ENCODE measurements at places on chromosomes 7 and 10.

DNA sequence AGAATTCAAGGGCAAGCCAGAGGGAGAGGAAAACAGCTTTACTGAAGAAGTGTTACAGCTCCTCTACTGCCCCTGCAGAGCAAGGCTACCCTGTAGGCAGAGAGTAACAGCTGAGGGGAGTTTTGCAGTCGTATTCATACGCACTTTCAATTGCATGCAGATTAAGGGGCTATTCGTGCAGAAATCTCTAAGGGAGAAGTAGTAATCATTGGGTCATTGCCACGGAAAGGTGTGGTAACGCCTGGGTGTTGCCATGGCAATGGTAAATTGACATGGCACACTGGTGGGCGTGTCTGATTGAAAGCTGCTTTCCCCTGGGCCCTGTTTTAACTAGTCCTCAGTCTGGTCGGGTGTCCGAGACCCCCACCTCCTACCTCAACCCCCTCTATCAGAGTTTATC, 227.2 kb downstream of the NSUN6 start:
- no peak for DNase-seq

DNA sequence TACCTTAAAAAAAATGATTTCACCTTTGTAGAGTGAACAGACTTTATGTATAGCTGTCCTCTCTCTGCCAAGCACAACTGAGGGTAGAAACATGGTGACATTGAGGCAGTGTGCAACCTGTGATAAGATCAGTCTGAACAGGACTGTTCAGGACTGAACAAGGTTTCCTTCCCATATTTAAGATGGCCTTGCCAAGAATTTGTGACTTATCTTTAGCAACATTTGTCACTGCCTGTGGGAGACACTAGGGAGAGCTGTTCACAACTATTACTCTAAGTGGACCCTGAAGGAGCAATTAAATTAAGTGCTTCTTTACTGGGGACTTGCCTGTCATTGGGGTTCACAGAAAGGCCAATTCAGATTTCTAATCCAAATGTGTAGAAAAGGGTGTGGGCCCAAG, 6.7 kb downstream of the OR13A1 start:
- DNase-seq, result no peak

DNA sequence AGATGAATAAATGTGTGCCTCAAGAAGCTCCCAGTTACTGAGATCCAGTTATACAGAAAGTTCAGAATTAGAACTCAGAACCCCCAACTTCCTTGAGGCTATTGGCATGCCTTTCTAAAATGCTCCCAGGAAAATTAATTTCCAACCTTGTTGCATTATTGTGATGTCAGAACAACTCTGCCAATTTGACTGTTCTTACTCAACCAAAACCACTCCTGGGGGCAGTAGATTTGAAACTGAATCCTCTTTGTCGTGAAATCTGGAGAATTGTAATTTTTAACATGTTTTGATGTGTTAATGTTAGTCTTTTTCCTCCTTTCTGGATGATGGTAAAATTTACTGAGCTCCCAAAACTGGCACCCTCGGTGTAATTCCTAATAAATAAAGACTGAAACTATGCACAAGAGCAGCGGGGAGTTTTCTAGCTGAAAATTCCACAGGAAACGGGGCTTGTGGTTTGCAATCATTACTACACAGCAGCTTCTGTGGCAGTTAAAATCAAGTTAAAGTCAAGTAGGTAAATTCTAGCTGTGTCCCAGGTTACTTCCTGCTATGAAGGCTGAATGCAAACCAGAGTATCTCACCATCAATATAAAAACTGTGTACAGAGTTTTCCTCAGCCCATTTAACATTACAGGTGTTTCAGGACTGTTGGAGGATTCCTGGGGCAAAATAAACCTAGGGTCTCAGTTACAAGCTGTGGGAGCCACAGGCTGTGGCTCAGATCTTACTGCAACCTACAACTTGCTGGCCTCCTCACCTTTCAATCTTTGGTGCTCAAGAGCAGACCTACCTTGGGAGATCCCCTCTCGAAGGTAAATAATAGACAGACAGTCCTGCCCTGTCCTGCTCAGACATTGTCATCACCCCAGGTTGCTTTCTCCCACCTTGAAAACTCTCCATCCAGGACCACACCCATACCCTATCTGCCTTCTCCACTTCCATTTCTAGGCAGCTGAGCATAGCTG, 156.3 kb upstream of the KMT2E start:
- no peak for DNase-seq

DNA sequence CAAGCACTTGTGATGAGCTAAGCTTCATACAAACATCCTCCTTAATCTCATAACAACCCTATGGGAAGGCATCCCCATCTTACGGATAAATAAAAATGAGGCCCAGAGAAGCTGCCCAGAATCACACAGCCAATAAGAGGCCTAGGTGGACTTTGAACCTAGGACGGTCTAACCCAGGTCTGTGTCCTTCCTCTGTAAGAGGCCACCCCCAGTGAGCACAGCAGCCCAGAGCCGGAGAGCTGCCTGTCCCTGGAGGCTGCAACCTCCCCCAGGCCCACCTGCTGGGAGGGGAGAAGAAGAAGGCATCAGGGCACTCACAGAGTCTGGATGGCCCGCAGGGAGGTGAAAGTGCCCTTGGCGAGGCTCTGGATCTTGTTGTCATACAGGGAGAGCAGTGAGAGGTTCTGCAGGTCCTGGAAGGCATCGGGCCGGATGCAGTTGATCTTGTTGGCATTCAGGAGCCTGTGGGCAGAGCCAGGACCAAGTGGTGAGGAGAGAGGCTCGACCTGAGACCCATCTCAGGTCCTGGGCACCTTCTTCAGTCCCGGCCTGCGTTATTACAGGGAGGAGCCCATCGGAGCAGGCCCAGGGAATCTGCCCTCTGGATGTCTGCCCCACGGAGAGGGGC, 129.6 kb downstream of the SLIT1 start:
- DNase-seq, result no peak

GRCh38 chr7:75950111-75950681, 35.2 kb downstream of the POR start:
- no peak for DNase-seq

DNA sequence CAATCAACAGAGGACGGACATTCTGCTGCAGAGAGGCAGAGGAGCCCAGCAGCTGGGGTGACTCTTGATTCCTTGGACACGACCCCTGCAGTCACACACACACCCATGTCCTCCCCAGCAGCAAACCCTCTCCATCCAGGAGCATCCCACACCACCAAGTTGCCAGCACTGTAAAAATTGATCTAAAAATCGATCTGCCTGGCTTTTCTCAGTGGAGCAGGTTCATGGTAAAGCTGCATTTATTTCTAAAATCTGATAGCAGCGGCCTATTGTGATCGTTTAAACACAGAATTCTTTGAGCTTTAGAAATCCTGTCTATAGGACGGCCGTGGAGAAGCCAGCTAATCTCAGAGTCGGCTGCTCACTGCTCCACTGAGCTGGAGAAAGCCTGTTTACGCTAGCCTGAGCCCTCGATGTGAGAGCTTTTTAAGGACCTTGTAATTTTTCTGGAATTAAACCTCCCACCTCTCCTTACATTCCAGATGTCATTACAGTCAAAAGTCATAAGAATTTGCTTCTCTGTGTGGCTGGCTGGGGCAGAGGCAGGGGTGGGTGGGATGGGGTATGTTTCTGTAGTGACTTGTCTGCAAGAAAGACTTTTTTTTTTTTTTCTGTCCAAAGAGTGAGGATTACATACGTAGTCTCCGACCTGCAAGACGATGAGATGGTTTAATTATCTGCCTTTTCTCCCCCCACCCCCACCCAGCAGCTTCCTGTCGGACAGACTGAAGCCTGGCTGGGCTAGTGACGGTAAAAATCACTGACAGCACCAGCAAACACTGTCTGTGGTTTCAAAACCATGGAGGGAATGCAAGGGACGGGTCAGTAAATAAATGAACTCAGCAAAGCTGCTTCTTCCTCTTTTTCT, 31.6 kb downstream of the TRIM8 start:
- DNase-seq, result no peak

DNA sequence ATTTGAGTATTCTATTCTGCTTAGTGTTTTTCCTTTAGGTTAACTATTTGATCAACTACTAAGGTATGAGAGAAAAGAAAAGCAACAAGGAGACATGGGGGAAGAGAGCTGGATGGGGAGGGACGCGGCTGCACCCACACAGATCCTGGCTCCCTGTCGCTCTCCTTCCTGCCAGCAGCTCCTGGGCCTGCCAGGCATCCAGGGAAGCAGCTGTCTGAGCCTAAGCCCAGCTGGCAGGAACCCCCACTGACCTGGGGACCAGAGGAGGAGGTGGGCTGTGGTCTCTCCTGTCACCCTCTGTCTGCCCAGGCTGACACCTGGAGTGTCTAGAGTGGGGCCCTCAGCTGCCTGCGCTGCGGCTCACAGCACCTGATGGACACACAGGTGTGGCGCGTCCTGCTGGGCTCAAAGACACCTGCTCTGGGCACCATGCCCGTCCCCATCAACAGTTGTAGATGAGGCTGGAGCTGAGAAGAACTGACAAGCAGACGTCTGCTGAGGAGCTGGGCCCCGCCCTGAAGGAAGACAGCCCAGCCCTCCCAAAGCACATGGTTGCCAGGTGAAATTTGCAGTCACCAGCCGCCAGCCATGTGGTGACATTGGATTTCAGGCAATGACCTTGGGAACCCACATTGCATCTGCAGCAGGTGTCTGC, 207.9 kb downstream of the PLXNA4 start:
- no peak for DNase-seq

DNA sequence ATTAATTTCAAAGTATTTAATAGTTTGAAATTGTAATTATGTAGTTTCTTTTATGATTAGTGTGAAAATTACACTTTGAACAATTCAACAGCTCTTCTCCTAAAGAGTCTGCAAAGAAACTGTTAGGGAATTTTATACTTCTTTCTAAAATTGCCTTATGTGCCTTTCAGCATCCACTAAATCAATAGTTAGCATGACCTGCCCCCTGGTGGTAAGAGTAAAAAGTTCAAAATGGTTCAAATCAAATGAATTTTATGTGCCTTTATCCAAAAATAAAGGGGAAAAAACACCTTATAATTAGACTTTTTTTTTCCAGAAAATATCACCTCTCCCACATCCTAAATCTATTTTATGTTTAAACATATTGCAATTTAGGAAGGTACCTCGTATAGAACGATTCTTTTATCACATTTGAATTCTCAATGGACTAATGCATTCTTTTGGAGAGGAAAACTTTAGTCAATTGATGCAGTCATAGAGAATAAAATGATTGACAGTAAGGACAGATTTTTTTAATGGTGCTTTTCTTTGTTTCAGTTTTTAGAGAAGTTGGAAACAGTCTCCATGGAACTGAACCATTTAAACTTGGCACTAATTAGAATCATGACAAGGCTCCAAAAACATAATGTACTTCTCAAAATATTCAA, 163.7 kb downstream of the SEMA3D start:
- no peak for DNase-seq

- DNase-seq, result no peak
Measured at GRCh38 chr10:3433988-3434387, 261.4 kb upstream of the PITRM1 start.
